Endothelial cell of umbilical vein (primary cell): ENCODE measurements at places on chromosomes 7 and 10.

DNA sequence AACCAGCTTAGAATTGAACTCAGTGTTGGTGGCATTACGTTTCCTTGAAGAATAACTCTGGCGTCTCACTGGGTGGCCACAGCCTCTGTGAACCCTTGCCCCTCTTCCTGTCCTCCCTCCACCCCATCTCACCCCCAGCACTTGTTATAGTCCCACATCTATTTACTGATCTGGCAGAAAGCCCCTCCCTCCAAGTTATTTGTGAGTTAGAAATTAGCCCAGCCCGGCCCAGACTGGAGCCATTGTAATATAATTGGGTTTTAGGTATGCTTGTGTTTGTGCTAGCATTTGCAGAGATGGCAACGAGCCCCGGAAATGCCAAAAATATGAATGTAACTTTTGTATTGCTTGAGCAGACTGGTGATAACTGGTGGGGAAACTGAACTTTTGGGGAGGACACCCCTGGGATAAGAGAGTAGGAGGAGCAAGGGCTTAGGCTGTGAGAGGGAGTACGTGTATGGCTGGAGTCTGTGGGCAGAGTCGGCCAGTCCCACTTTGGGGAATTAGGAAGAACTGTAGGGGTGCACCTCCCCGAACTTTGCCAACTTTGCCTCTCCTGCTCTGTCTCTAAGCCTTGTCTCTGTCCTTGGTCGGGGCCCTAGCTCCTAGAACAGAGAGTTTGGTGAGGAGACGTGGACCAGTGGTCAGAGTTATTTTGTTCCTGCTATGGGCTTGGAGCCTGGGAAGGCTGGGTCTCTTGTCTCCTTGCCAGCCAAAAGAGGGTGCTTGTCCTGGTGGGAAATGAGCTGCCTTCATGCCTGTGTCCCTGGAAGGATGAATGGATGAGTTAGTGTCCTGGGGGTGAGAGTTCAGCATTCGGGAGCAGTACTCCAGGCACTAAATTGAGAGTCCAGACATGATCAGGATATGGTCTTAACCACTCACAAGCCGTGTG is 19.3 kb upstream of the TRIM8 start:
- no peak for DNase-seq

GRCh38 chr7:20165146-20165510 is 52.1 kb downstream of the MACC1 start:
- no peak for DNase-seq

DNA sequence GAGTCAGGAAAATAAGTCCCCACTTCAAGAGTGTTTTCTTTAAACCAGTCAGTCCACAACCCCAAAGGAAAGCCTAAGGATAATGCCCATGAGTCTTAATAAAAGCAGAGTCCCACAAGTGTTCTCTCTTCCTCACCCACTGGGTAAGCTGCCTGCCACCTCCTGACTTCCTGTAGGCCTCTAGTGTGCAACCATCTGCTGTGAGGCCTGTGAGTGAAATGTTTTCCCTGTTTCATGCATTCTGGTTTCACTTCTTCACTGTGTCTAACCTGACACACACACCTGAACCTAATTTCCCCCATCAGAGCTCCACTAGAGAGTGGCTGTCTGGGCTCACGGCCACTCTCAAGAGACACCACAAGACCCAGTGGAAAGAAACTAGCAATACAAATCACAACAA is 38.9 kb upstream of the GDF10 start:
- DNase-seq = no peak

DNA sequence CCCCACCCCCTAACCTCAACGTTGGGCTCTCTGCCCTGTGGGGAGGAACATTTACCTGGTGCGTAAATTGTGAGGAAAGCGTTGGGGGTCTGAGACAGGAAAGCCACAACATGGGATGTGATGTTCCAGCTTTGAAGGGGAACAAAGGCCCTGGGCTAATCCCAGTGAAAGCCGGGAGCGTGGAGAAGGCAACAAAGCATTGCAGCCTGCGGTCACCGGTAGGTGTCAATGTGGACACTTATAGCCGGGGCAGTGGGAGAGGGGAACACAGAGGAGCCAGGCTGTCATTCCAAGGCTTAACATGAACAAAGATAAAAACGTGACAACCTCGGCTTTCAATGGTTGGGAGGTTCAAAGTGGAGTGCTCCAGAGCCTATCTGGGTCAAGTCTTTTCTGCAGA is 12.7 kb downstream of the PTF1A start:
- no peak for DNase-seq

- no peak for DNase-seq
Observed at GRCh38 chr7:98613601-98614425, 3.3 kb upstream of the NPTX2 start.

- no peak for DNase-seq
Observed at GRCh38 chr7:149615690-149616270, 118.2 kb upstream of the ZNF746 start.
